ENCODE measurements at places on chromosomes 2 and 18. TPM values are rescaled to one million over a fixed set of nuclear protein-coding genes. Genes with fewer than 3 reads are reported as not detected.

DNA sequence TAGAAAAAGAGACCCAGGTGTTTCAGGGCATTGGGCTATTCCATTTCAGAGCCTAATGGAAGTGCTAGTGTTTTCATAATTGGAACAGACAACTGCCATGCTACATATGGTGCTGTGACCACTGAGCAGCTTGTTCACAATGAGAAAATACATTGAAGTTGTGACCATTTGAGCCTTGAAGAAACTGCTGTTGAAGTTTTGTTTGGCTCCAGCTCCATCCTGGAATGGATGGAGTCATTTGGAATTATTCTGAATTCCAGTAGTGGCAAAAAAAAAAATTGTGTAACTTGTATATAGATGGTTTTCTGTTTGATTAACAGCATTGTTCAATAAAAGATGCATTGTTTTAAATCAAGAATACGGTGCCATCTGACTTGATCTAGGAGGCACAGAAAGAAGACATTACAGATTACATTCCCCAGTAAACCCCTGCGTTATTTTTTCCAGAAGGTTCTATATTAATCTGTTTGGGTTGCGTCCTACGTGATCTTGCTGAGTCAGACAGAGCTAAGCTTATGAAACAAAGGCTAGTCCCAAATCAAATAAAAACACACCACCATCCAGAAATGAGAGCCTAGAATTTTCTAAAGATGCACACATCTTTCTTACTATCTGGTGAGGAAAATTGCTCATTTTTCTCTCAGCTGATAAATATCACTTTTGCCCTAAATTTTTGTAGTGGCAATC is 19.2 kb downstream of the FMNL2 start:
- DNase-seq = no peak

Gene IL37
- not detected for total RNA-seq

Gene TXNDC2
- not detected for total RNA-seq

Gene CRACDL
- 0.46 TPM for total RNA-seq

DNA sequence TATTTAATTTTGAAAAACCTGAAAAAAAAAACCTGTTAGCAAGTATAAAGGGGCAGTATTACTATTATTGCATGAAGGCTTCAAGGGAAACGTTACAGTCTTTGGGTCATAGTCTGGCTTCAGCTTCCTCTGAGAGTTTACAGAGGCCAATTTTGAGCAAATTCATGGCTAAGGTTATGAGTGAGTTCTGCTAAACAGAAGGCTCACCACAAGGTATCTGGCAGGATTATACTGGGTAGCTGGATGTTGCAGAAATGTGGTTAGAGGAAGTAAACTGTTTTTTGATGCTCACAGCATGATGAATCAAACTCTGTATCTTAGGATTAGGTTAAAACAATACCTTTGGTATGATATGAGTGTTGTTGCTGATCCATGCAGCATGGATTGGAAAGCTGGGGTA is 9.3 kb downstream of the MRPL19 start:
- no peak for DNase-seq

GRCh38 chr2:34229998-34230397 is 630.9 kb upstream of the FAM98A start:
- no peak for DNase-seq
